Temporal lobe (tissue), 4 donors: ENCODE measurements at places on chromosomes 2 and 18. TPM values are rescaled to one million over a fixed set of nuclear protein-coding genes. Genes with fewer than 3 reads are reported as not detected.

NFU1 gene
- 32.9 TPM for total RNA-seq

CNDP1 gene
- 0.49 TPM for total RNA-seq

TRIM54 gene
- not detected for total RNA-seq

RAD51AP2 gene
- total RNA-seq: 0.25 TPM

CRYGD gene
- 1.2 TPM for total RNA-seq

FOXD4L1 gene
- 0.25 TPM for total RNA-seq

HOXD13 gene
- not detected for total RNA-seq

ARHGEF4 gene
- 45.7 TPM for total RNA-seq

MRPL30 gene
- total RNA-seq: 49.4 TPM
